Hematopoietic multipotent progenitor cell (in vitro differentiated cells): ENCODE measurements at places on chromosomes 7 and 10. TPM values are rescaled to one million over a fixed set of nuclear protein-coding genes. Genes with fewer than 3 reads are reported as not detected.

DNA sequence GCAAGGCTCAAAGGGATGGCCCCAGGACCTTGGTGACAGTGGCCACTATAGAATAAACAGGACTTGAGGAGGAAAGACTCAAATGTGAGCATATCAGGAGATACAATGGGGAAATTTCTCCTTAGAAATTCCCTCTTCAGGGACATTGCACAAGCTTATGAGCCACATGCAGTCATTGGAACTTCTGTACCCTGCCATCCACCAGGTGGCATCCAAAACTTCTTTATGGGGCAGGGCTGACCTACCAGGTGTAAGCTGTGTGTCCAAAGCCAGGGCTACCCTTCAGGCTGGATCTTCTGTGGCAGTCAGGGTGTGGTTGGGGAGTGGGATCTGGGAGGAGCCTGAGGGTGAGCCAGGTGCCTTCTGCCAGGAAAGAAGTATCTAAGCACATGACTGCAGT lies 36.6 kb upstream of the LRRC18 start:
- DNase-seq: no peak

DNA sequence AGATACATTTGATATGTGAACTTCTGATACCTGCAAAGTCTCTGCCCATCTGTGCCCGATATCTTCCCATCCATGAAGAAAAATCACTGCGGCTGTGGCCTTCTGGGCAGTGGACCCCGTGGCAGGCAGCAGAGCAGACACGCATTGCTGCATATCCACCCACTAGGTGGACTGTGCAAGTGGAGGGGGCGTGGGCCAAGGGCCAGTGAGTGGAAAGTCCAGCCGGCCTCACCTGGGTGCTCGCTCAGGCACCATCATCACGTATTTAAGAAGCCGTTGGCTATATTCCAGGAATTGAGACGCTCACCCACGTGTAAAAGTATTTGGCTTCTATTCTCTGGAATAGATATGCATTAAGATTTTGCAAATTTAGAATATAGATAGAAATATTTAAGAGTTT lies 30.8 kb upstream of the SLC13A1 start:
- no peak for DNase-seq

GRCh38 chr7:98641646-98642500 lies 24.8 kb downstream of the NPTX2 start:
- DNase-seq: peak; percentile 100

GRCh38 chr10:65710306-65710705 lies 1215.5 kb upstream of the LRRTM3 start:
- DNase-seq: no peak

- no peak for DNase-seq
Measured at GRCh38 chr10:73053275-73053674, 43.4 kb downstream of the P4HA1 start.

- DNase-seq: no peak
Measured at GRCh38 chr7:66583490-66584110, 45.1 kb upstream of the KCTD7 start.

GRCh38 chr7:88169717-88170320 lies 50.0 kb downstream of the SRI start:
- DNase-seq: no peak

DNA sequence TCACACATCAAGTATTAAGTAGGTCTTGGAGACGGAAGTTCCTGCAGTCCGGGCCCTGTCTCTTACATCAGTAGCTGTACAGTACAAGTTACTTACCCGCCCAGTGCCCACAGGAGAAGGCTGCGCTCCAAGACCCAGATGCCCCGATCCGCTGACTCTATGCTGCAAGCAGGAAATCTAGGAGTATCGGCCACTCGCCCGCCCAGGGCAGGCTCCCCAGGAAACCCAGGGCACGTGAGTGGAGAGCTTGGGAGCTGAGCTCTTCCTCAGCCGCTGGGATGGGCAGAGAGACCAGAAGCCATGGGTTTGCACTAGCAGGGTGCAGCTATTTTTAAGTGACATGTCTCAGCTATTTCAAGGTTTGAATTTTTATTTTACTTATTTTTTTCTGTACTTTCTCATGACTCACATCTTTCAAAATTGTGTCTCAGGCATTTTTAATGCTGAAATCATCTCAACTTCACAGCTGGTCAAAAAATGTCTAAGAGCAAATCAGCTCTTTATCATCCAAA lies 1.9 kb upstream of the GPER1 start:
- no peak for DNase-seq

DNA sequence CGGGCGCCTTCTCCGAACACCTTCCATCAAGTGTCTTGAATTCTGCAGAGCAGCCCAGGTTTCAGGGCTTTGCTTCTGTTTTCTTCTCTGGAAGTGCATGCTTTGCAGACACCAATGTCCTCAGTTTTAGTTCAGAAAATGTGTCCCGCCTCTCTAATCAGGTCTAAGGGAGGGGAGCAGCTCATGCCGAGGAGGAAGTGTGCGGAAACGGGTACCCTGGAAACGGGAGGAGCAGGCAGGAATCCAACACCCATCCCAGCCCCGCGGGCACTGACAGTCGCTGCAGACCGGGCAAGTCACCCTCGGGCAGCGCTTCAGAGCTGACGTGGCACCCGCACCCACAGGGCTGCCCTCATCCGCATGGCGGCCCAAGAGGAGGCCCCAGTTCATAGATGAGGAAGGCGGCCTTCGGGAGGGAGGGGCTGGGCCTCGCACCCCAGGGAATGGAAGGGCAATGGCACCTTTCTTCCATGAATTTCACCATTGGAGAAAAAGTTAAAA lies 338.7 kb downstream of the DNAJB6 start:
- no peak for DNase-seq

- peak; percentile 46 for DNase-seq
Measured at GRCh38 chr7:136941816-136942215, 73.4 kb downstream of the CHRM2 start.

DNA sequence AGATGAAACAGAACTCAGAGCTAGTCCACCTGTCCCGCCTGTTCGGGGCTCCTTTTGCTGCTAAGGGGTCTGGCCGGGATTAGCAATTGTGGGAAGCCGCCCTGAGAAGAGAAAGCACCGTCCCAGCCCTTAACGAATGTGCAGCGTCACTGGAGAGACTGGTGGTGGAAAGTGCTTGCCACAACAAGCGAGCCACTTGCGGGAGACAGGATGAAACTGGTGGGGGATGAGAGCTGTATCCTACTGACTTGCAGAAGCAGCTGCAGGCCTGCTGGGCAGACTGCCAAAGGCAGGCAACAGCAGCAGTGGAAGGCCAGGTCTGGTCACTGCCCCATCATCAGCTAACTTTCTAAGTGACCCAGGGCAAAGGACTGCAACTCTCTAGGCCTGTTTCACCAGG lies 95.4 kb downstream of the FAM53B start:
- peak; percentile 82 for DNase-seq

- DNase-seq: no peak
Measured at GRCh38 chr7:133358708-133359107, 105.8 kb downstream of the EXOC4 start.

- no peak for DNase-seq
Measured at GRCh38 chr7:80584778-80585177, 53.7 kb upstream of the CD36 start.

DNA sequence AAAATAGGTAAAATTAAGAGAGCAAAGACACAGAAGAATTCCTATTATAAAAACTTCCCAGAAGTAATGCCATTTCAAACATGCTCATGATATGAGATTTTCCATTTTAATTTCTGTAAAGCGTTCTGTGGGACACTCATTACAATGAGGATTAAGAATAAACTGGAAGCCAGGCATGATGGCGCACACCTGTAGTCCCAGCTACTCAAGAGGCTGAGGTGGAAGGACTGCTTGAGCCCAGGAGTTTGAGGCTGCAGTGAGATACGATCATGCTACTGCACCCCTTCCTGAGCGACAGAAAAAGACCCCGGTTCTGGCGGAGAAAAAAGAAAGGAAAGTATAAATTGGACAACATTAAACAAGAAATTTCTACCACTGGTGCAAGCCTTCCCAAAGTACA lies 1.5 kb downstream of the DNA2 start:
- DNase-seq: no peak

DNA sequence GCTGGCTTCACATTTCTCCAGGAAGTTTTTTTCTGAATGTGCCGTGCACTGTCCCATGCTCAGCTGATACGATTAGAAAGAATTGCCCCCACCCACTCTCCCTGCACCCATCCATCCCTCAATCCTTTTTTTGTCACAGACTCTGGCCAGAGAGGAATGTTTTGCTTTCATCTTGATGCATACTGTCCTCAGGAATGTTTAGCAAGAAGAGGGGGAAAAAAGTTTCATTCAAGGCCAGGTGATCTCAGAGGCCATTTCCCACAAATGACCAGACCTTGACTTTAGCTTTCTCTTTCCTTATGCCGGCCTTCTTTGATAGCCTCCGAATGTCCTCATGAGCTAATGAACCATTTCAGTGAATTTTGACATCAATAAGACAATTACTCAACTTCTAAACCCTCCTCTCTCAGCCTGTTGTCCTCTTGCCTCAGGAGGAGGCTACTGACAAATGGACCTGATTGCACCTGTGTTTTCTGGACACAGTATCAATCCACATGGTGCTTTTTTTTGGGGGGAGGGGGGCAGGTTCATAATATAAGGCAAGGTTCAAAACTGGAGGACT lies 105.0 kb upstream of the KLF6 start:
- no peak for DNase-seq

DNA sequence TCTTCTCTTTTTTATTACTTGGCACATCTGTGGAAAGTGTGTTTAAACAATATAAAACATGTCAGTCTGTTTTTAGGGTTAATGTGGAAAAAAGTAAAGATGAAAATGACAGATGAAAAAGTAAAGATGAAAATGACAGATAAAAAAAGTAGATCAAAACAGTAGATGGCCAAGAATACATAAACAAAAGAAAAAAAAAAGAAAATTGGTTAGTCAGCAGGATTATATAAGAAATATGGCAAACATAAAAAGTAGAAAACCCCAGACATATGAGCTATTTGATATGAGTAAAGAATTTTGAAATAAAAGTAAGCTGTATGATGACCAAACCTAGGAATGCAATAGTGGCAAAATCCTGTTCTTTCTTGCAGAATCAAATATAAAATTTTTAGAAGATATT lies 365.7 kb upstream of the AKR1E2 start:
- DNase-seq: no peak

DNA sequence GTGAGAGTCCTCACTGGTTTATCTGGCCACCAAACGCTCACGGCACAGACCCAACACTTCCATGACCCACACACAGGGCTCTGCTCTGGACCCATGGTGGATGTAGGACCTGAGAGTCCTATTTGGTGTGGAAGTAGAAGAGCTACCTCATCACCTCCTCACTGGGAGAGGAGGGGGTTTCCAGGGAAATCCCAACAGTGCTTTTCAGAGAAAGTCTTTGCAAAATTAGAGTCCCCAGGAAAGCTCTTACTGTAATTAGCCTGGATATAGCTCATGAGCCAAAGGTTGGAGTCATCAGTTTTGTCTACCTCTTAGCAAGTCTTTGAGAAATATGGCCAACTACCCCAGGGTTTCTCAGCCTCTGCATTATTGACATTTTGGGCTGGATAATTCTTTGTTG lies 34.7 kb upstream of the TARP start:
- DNase-seq: no peak

DNA sequence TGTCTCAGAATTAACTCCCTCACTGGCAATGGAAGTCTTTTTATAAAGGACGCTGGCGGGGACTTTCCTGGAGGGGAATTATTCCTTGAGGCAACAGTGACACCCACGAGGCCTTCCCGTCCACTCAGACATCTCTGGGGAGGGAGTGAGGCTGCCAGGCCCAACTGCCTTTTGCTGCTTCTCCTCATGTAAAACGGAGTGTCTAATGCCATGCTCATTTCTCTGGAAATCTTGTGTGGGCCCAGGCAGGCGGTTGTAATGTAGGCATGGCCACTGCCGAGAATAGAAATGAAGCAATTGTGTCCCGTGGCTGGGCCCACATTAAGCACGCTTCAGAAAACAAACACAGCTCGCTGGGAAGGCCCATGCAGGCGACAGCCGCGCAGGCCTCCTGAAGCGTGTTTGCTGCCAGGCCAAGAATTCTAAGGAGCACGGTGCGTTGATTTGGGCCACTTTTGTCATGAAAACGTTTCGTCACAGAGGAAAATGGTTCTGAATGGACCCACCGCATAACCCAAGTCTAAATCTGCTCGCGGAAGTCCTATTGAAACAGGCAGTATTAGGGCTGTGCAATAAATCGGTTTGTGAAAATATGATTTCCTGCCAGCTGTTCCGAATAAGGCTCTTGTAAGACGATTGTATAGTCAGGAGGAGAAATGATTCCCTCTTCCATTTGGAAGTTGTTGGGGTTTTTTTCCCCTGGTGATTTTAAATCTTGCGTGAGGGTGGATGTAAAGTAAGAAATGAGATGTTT lies 104.2 kb upstream of the CHST15 start:
- no peak for DNase-seq

- no peak for DNase-seq
Measured at GRCh38 chr10:519055-519715, 170.3 kb downstream of the DIP2C start.

DNA sequence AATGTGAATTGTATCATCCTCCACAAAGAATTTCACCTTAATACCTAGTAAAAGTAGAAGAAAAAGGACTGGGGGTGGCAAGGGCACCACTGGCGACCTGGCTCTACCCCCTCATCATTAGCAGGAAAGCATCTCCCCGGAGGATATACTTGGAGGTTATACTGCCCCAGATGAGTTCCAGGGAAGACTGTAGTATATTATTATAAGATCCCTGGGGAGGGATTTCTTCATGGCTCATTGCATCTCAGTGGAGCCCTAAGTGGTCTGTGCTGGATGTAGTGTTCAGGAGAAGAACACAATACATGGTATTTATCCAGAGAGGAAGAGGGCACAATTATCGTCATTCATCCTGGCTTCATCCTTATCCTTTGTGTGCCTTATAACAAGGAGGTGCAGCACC lies 14.2 kb upstream of the DYNC1I1 start:
- DNase-seq: no peak

GRCh38 chr10:17171141-17171641 lies 30.3 kb downstream of the TRDMT1 start:
- no peak for DNase-seq

GRCh38 chr10:80459047-80459865 lies 5.1 kb downstream of the TSPAN14 start:
- peak; percentile 74 for DNase-seq

The CPVL gene
- total RNA-seq: 42.0 TPM

The GPR26 gene
- total RNA-seq: under 0.01 TPM

The SYT15 gene
- total RNA-seq: 0.27 TPM

The PPIA gene
- total RNA-seq: 1,284 TPM

The PARG gene
- total RNA-seq: 19.7 TPM

The TMEM213 gene
- not detected for total RNA-seq

The RADIL gene
- total RNA-seq: 0.27 TPM

The CAMK2B gene
- under 0.01 TPM for total RNA-seq

The GNAT3 gene
- total RNA-seq: not detected

The LIPK gene
- not detected for total RNA-seq

The SPDYE8 gene
- not detected for total RNA-seq

The CUBN gene
- total RNA-seq: 3.2 TPM

The ESYT2 gene
- total RNA-seq: 154 TPM
